Bladder microvascular endothelial cell (primary cell): ENCODE measurements at places on chromosomes 4 and X. TPM values are rescaled to one million over a fixed set of nuclear protein-coding genes. Genes with fewer than 3 reads are reported as not detected.

The FAM47A gene
- total RNA-seq = not detected in 2 replicates

The GUCY1A1 gene
- total RNA-seq = 0.65 and 33.7 TPM in 2 replicates

The ASMT gene
- total RNA-seq = not detected in 2 replicates

The STS gene
- 1.8 and 4.2 TPM in 2 replicates for total RNA-seq

The FABP2 gene
- not detected in 2 replicates for total RNA-seq

The CXCL8 gene
- total RNA-seq = 18.1 and 167 TPM in 2 replicates

The HSFX1 gene
- 0.16 and 1.7 TPM in 2 replicates for total RNA-seq
